ENCODE measurements at places on chromosomes 16 and 17.

DNA sequence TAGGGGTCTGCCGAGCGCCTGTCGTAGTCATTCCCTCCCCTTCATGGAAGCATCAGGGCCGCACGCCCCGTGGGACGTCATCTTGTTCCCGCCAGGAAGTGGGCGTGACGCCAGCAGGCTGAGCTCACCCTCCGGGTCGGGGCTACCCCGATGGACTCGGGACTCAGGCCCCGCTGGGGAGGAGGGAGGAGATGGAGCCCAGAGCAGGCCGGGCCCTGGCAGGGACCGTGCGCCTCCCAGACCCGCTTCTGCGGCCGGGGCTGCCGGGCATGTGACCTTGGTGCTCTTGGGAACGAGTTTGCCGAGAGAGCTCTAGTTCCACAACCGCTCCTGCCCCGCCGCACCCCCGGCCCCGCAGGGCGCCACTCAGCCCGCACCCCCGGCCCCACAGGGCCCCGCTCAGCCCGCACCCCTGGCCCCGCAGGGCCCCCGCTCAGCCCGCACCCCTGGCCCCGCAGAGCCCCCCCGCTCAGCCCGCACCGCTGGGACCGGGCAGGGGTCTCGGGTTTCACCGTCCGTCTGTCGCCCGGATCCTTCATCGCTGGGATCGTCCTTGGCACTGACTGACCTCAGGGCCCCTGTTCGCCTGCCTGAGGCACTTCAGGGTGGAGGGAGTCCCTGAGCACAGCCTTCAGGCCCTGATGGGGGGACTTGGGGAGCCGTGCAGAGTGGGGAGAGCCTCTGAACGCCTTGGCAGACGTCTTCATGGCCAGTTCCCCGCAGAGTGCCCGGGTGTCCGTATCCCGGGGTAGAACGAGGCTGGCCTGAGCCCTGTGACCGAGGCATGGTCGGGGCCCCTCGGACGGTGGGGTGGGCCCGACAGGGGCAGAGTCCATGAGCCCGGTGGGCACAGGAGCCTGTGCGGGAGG, 5.8 kb downstream of the CACNA1H start:
- DNase-seq = no peak

- DNase-seq = no peak
These were observed 1.3 kb upstream of the GJC1 start for GRCh38 chr17:44831371-44831770.

GRCh38 chr17:59783221-59784047, 76.0 kb downstream of the VMP1 start:
- no peak for DNase-seq

GRCh38 chr17:58329810-58330537, 1.4 kb upstream of the TSPOAP1 start:
- DNase-seq = peak; percentile 22

- no peak for DNase-seq
These were observed 120.4 kb downstream of the PARN start for GRCh38 chr16:14509675-14510132.

- DNase-seq = no peak
These were observed 41.5 kb downstream of the CPNE2 start for GRCh38 chr16:57133886-57134285.

- DNase-seq = no peak
These were observed 57.4 kb upstream of the TMEM132E start for GRCh38 chr17:34521955-34522354.

- DNase-seq = no peak
These were observed 554.0 kb upstream of the ZFHX3 start for GRCh38 chr16:73601911-73602310.

- no peak for DNase-seq
These were observed 23.9 kb upstream of the MEAK7 start for GRCh38 chr16:84528322-84528721.

GRCh38 chr17:61364463-61364846, 35.2 kb upstream of the TBX2 start:
- DNase-seq = no peak

GRCh38 chr16:17568239-17568638, 97.5 kb upstream of the XYLT1 start:
- no peak for DNase-seq

DNA sequence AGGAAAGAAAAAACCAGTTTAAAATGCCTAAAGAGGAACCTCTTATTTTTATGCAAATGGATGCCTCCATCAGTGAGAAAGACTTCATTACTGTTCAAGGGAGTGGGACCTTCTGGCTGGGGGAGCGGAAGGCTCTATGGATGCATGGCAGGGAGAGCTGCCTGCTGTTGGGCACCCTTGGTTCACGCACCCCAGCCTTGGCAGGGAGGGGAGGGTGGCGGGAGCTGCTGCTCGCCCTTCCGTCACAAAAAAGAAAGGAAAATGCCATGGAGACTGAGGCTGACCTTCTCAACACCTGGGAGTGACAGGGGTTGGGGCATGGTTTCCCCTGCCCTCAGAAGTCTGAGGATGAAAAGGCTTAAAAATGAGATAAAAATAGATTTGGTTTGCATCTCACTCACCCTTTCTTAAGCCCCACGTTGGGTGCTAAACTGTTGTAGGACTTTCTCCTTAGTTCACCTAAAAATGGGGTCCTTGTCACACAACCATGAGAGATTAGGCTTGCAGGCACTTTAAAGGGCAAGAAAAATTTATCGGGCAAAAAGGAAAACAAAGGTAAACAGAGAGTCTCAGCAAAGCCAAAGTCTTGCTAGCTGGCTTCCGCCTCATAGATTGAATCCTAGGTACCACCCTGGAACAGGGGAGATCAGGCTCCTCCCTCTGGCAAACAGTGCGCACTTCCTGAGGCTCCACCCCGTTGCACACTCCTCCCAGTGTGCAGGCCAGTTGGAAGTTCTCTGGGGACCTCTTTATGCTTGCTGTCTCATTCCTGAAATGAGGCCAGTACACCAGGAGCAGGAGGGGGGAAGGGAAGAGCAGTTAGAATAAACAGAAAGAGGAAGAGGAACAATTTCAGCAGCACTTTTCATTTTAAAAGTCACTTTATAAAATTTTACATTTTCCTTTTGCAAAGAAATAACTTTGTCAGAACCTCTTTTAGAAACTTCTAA, 31.6 kb downstream of the PHKB start:
- DNase-seq = no peak

DNA sequence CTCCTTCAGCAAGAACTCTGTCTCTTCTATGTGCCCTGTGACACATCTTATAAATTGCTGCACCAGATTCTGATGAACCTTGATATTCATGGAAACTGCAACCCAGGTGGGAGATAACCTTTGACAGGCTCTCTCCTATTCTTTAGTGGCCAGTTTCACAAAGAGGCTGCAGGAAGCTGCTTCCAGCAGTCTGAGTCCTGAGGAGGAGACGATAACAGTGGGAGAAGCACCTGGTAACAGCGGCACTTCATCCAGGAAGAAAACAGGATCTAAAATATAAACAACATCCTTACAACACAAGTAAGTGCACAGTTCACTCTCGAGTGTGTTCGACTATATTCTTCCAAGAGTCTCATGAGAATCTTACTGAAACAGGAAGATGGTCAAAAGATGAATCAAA, 180.1 kb downstream of the MAP2K6 start:
- DNase-seq = no peak

GRCh38 chr17:16406742-16407674, 8.4 kb upstream of the TRPV2 start:
- DNase-seq = no peak

DNA sequence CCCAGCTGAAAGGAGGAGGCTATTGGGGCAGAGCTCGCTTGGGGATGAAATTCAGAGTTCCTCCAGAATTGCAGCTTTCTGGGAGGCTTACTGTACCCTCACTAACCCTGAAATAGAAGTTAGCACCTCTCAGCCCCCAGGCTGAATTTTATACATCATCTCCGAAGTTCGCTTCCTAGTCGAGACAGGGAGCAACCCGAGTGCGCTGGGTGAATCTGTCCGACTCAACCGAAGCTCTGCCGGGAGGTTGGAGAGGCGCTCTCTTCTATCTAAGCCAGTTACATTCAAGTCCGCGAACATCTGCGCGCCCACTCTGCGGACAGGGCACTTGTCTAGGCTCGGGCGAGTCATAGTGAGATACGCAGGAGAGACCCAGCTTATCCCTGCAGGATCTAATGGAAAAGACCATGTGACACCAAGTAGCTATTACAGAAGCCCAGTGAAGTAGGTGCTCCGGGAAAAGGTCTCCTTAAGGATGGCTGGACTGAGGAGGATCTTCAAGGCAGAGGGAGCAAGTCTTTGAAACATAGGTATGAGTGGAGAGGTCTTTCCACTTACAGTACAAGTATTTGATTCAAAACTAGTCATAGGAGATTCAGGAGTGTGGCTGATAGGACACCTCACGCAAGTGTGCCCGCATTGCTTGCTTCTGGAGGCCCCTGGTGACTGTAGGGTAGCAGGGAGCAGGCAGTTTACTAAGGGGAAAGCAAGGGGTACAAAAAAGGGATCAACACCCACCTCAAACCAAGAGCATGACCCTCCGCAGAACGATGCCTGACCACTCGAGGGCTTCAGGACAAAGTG, 646 bp upstream of the HES7 start:
- no peak for DNase-seq

Data from effector memory CD4-positive, alpha-beta T cell (primary cell).